ENCODE measurements at places on chromosomes 1 and 21. TPM values are rescaled to one million over a fixed set of nuclear protein-coding genes. Genes with fewer than 3 reads are reported as not detected.
A peak's percentile ranks its signal among the peaks of the same experiment; 100 is the strongest.

The CD34 gene
- not detected for total RNA-seq

DNA sequence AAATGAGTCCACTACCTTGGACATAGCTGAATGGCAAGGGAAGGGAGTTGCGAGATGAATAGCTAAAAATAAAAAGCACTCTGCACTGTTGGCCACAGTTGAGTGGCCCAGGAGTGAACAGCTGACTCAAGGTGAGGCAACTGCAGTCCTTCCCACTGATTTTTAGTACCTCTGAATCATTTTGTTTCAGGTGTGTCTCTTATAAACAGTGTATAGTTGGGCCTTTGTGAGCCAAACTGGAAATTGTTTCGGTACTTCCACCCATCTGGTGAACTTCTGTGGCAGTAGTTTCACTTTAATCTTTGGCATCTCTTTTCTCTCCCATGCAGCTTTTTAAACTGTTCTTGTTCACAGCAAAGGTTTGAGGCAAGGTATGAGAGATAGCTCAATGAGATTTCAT, 122.7 kb downstream of the VAV3 start:
- no peak for DNase-seq

GRCh38 chr21:16241479-16241963, 511.7 kb downstream of the USP25 start:
- DNase-seq = no peak

The UBXN10 gene
- 2.5 TPM for total RNA-seq

DNA sequence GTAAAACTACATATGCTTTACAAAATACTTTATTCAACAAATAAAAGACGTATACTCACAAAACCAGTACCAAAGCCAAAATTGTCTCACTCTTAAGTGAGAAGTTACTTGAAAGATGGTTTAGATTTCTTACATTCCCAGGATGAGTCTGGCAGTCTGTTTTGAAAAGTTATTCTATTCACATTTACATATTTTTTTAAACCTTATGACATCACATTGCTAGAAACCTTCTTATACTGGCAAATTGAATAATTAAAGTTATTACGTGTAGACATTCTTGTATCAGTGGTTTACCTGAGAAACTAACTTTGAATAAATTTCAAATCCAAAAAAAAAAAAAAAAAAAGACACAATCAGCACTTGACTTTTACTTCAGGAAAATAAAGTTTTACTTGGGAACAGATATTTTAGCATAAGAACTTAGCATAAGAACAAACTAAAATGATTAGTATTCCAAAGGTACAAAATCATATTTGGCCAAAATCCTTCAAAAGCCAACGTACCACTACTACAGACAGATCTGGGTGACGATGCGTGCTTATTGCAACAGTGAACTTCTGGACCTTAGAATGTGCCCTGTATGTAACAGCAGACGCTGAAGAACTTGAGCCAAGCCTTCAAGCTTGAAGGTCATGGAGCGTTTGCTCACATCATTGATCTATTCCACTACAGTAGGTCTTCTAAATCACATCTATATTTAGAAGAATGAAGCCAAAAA, 2.5 kb downstream of the CDC42BPA start:
- no peak for DNase-seq

- DNase-seq = no peak
Measured at GRCh38 chr1:173525926-173526325, 48.8 kb downstream of the PRDX6 start.

The PERM1 gene
- total RNA-seq = not detected

- no peak for DNase-seq
Measured at GRCh38 chr21:25855576-25855975, 120.8 kb downstream of the GABPA start.

GRCh38 chr21:32507342-32507919, 77.9 kb downstream of the TCP10L start:
- DNase-seq = no peak

DNA sequence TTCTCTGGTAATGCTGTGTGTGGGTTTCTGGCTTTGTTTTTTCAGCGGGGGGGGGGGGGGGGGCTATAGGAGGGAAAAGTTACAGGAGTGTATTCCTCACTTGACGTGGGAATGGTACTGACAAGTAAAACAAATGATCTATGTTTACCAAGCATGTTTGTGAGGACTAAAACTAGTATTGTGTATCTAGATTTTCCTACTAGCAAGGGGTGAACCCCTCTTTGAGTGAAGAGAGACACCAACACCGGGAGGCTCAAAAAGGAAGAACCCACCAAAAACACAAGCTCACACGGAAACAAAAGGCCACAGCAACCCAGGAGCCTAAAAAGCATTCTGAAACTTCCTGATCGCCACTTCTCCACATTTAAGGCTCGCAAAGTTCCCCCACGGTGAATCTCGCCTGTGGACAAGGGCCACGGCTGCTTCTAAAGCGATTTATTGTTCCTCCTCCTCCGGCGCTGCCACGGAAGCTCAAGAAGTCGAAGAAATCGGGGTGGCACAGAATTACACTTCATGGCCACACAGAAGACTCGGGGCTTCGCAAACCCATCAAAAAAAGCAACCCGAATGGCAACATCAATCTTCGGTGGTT, 703 bp downstream of the PUM1 start:
- DNase-seq = peak; percentile 43

The KCNE2 gene
- total RNA-seq = 0.60 TPM

The UAP1 gene
- 74.2 TPM for total RNA-seq

- no peak for DNase-seq
Measured at GRCh38 chr1:115669002-115669673, 27.4 kb downstream of the VANGL1 start.

DNA sequence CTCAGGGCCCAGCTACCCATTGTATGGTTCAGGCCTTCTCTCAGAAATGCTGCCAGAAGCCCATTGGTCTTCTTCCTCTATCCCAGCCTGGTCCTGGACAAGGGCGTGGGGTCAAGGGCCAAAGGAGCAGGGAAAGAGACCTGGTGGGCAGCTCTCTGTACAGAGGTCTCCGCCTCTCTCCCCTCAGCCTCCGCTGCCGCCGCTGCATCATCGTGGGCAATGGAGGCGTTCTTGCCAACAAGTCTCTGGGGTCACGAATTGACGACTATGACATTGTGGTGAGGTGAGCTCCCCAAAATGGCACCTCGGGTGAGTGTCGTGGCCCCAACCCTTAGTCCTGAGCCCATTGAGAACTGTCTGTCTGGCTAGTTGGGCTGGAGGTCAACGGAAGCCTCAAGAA, 34.6 kb upstream of the ARTN start:
- no peak for DNase-seq

DNA sequence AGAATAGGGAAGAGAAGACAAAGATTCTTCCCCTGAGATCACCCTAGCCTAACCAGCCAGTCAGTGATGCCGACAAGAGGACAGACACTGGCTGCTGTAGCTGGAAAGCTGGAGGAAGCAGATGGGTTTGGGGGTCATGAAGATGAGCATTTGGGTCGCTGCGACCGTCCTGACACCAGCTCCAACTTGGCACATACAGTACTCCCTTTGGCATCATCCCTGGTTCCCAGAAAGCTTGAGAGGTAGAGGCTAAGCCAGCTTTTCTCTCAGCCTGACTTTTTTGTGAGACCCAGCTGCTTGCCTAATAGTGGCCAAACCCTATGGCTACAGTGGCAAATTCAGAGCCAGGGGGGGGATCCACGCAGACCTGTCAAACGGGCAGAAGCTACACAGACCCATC, 43.0 kb upstream of the IKBKE start:
- no peak for DNase-seq

DNA sequence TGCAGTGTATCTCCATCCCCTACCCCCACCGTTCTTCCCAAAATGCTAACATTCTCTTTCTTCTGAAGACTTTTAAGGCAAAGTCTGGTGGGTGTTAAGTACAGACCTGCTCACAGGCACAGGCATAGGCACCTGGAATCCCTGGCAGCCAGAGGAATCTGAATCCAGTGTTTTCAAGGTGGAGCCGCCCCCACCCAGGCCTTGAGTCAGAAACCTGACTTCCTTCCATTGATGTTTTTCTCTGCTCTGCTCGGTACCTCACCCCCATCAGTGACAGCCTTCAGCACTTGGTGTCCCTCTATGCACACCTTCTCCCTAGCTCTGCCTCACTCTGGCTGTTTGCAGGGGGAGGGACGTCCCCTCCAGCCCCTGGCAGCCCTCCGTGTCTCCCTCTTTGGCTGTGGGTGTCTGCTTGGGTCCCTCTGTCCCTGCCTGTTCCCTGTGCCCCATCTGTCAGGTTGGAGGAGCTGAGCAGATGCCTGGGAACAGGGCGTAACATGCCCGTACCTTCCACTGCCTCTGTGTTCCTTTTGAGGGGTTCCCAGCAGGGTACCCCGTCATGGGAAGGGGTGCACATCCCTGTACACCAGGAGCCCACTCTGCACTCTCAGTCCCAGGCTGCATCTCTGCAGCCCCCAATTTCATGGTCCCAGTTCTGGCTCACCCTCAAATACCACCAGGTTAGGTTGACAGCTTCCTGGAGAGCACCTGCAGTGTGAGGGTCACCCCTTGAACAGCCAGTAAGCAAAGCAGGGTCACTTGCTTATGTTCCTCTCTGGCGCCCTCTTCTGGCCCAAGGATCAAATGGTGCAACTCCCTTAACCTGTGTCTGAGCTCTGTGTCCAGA, 6.7 kb downstream of the NCDN start:
- peak; percentile 76 for DNase-seq

The BRINP3 gene
- total RNA-seq = not detected

GRCh38 chr1:36386265-36387140, 779 bp upstream of the STK40 start:
- peak; percentile 90 for DNase-seq

- DNase-seq = no peak
Measured at GRCh38 chr1:232586679-232587078, 43.3 kb downstream of the SIPA1L2 start.

The MRAP gene
- total RNA-seq = not detected

The CNR2 gene
- total RNA-seq = 12.0 TPM

GRCh38 chr1:32886828-32887414, 630 bp downstream of the HPCA start:
- no peak for DNase-seq

DNA sequence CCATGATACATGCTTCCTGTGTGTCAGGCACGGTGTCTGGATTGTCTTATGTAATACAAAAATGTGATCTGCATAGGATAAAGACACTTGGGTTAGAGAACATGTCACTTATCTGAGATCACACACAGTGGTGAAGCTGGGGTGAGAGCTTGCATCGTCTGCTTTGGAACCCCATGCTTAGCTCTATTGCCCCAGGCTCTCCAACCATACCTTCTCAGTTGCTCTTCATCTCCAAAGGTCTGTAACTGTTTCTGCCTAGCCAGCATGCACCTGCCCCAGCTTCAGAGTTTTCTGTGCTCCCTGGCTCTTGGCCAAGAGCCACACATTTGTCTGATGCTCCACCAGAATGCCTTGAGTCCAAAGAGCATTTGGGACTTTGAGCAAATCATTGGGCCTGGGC, 93.9 kb upstream of the COG2 start:
- no peak for DNase-seq

The CCT8 gene
- total RNA-seq = 90.3 TPM

The MROH9 gene
- total RNA-seq = not detected

The TMEM82 gene
- not detected for total RNA-seq

DNA sequence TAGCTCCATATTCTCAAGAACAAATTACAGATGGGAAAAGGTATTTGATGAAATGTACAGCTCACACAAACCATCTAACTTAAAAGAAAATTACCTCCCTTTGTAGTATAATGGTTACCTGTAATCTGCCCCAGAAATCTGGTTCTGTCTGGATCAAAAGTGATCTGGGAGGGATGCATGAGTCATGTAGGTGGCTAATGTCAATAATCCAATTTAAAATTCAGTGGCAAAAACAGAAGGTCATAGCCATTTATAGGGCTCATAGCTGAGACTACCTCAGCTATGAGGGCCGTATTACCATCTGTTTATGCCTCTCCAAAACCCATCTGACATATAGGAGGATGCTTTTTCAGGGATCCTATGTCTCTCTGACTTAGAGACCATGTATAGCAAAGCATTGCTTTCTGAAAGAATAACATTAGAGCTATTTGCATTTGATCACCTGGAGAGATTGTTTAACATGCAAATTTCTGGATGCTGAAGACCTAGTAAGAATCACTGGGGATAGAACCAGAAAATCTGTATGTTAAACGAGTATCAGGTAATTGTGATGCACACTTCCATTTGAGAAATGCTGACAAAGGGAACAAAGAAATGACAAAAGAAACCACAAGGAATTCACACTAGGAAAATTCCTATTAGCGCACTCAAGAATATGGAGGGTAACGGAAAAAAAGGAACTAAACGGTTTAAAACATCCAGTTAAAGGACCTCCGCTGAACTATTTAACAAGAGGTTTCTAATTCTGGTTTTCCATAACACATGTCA, 17.6 kb downstream of the PAXBP1 start:
- no peak for DNase-seq

GRCh38 chr21:45555251-45555556, 13.0 kb upstream of the SLC19A1 start:
- DNase-seq = no peak

DNA sequence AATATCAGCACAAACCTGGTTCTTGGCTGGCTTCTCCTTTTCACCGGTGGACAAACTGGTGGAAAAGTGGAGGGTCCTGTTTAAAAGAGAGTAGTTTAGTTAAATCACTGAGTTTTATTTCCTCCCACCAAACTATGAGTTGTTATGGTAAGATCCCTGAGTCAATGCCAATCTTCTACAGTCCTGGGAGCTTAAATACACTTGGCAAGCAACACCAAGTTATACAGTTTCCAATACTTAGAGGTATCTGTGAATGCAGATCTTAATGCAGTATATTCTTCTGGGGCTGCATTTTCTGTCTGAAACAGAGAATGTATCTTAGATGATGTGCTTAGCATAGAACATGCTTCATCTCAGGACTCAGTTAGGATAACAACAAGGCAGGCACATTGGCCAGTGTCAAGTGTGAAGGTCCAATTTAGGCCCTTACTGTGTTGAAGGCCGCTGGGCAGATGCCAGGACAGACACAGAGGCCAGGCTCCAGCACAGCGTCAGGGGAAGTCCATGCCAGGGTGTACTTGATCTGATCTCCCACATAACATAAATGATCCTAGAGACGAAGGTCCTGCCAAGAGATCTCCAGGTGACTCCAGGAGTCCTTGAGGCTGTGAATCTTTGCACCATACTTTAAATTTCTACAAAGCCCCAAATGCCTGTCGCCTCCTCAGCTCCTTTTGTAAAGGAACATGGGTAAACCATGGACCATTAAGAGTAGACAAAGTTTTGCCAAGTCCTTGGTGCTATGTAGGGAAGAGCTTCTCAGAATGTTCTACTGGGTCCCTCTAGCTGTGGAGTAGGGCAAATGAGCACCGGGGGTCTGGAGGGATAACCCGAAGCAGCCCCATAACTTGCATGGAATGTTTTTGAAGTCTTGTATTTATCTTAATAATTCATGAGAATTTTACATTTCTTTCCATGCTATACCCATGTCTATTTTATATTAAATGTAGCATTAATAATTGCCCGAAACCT, 76.8 kb downstream of the KCNJ15 start:
- DNase-seq = no peak

The BLACAT1 gene
- total RNA-seq = 0.13 TPM

- no peak for DNase-seq
Measured at GRCh38 chr1:238962941-238963340, 423.4 kb upstream of the CHRM3 start.

GRCh38 chr1:204230211-204230610, 16.4 kb upstream of the GOLT1A start:
- DNase-seq = no peak
